NK-92 treated with Interleukin-12 subunit alpha and Interleukin-12 subunit beta, amount 100 ng/mL, for 24 hours (cell line): ENCODE measurements at places on chromosomes 5 and 9.

DNA sequence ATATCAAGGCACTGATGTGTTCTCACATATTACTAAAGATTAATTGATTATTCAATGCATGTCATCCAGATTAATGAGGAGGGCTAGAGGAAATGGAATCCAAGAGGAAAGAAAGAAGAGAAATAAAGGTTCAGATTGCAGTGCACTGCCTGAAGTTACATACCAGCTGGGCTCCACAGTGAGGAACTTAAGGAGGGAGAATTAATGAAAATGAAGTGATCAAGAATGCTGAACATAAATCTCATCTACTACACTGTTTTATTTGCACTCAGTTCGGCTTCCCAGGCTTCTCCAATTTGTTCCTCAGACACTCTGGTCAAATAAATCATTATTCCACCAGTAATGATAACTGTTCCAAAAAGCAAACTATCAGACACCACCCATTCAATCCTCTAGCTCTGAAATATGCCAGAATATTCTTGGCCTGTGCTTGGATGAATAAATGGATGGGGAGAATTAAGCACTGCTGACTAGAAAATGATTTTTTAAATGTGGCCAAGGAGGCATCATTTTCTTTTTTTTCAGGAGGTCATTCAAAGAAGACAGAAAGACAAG, 88.6 kb upstream of the FBN2 start:
- no peak for DNase-seq

DNA sequence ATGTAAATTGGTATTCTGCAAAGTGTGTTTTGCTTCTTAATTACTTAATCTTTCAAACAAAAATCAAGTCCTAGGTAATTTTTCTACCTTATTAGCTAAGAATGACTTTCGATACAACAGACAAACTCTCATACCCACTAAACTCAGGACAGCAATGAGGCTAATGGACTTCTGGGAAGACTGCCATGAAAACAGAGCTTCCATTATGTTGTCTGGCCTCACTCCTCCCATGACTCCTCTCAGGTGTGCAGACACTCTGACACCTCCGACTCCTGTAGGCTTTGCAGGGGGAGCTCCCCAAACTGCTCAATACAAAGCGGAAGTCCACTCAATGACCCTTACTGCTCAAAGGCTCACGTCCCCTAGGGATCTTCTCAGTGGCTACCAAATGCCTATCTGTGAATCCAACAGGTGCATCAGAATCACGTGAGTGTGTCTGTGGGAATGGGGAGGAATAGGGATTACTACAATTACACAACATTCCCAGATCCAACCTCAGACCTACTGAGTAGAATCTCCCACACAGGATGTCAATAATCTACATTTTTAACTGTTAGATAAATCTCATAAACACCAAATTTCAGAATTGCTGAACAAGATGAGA, 289.9 kb downstream of the RAB3C start:
- no peak for DNase-seq

DNA sequence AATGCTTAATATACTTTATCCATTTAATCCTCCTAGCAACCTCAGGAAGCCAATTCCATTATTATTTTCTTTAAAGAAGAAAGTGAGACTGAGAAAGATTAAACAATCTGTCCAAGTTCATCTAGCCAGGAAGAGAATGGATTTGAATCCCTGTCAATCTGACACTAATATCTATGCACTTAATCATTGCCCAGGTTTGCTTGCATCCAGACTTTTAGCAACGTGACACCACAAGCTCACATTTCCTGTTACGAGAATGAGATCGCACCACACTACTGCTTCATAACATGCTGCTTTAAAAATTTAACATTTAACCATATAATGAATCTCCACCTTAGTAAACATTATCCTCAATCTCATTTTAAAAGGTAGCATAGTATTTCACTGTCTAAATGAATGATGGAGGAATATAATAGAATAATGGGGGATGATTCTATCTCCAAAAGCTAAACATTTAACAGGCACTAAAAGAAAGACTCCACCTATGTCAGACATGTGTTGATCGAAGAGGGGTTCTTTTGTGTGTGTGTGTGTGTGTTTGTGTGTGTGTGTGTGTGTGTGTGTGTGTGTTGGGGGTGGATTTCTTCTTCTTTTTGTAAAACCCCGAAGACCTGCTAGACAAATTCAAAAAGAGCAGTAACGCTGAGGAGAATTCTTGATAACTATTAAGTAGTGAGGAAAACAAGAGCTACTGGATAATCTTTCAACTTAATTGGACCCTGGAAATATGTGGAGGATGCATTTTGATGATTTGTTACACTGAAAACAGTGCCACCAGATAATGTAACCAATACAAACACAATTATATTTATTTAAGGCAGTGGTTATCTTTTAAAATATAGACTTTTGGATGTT, 138.7 kb upstream of the NR3C1 start:
- no peak for DNase-seq

GRCh38 chr9:118624608-118625007, 744.6 kb downstream of the BRINP1 start:
- DNase-seq = no peak

- no peak for DNase-seq
Observed at GRCh38 chr9:88791105-88791805, 200.0 kb upstream of the S1PR3 start.

- no peak for DNase-seq
Observed at GRCh38 chr9:99235926-99236634, 14.0 kb downstream of the SEC61B start.

- DNase-seq = no peak
Observed at GRCh38 chr5:146302406-146302805, 36.2 kb upstream of the POU4F3 start.

DNA sequence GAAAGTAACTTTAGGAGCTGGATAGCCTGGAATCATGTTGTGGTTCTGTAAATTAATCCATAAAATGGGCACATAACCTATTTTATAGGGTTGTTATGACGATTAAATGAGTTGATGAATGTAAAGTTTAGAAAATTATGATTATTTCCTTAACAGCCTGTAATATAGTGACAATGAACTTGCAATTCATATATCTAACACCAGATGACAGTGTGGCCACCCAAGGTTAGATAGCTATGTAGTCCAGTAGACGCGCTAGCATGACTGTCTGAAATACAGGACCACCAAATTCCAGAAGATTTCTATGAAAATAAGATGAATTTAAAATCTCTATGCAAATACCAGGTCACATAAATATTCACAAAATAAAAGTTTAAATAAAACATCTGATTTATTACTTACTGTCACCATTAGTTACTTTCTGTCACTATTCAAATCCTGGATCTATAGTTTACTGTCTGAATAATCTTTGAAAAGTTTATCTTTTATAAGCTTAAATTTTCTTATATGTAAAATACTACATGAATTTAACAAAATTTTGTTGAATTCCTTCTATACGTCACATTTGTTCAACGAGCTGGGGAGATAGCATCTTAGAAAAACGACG, 26.1 kb upstream of the MACIR start:
- no peak for DNase-seq

DNA sequence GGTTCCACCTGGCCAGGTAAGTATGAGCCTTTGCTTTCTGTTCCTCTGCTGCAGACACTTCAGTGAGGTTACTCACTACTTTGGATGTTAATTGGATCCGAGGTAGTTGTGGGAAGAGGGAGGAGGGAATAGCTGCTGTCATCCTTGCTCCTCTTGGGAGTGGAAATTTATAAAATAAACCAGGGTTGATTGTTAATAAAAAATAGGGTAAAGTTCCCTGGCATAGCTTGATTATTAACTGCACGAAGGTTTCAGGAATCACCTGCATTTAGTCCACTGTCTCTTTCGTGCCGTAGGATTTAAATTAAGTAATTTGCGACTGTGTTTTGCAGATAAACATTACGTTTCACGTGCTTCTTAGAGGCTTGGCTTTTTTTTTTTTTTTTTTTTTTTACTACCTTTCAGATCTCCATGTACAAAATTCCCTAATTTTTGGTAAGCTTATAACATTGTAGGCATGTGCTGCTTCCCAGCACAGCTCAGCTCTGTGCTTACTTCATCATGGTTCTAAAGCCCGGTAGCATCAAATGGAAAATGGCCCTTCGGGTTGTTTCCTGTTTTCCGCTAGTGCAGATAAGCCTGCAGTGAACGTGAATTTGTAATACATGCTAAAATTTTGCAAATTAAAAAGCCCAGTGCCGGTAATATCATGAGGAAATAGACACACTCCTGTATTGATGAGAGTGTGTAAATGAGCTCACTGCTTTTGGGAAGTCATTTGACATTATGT, 26.9 kb upstream of the LTC4S start:
- DNase-seq = no peak

DNA sequence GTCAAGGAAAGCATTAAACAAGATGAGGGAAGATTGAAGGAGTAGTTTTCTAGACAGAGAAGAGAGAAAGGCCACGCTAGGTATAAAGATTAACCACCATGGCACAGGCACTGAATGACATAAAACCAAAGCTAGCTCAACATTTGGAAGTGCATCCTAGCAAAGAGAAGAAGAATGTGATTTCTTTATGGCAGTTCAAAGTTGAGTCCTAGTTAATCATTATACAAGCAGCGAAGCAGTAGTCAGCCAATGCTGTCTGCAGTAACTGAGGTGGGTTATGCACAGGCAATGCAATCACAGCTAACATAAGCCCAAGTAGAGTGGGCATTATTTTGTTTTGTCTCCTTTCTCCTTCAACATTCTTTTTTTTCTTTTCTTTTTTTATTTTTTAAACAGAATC, 24.0 kb upstream of the ANKRD31 start:
- DNase-seq = no peak

GRCh38 chr5:81794226-81794625, 43.3 kb upstream of the SSBP2 start:
- DNase-seq = no peak

GRCh38 chr5:53321721-53322120, 158.7 kb upstream of the FST start:
- DNase-seq = no peak

- DNase-seq = no peak
Observed at GRCh38 chr9:105269593-105269992, 25.1 kb downstream of the SLC44A1 start.

GRCh38 chr9:631596-631995, 209.9 kb upstream of the DMRT1 start:
- no peak for DNase-seq

- DNase-seq = peak; percentile 14
Observed at GRCh38 chr5:75885849-75886596, 168.8 kb upstream of the POC5 start.

DNA sequence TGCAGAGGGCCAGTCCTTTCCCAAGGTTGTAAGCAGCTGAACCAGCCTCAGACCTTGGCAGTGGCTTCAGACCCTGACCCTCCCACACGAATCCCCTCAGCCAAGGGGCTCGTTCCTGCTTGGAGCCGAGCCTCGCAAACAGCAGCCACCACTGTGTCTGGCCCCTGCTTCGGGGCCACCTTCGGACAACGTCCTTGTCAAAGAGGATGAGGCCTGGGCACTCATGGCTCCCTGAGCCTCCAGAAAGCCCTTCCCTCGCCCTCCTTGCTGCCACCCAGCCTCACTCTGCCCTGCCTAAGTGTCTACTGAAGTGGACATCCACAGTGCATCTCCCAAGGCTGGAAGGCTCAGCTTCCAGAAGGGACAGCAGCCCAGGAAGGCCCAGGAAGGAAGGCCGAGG, 161.7 kb downstream of the OLFM1 start:
- DNase-seq = no peak

DNA sequence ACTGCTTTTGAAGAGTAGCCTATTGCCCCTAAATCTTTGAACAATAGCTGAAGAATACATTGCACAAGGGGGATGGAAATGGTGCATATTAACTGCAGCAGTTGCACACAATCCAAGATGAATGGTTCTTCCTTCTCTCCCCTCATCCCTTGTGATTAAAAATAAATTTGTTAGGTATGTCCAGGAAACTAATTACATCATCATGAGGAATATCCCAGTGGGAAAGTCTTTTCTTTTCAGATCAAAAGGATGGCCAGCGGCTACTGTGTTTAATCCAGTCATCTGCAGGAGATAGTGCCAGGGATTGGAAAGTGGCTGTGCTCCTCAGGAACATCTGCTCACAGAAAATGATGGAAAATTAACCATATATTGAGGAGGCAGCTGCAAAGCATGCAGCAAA, 508.4 kb upstream of the SEMA6A start:
- DNase-seq = no peak

- DNase-seq = no peak
Observed at GRCh38 chr5:132782101-132782500, 5.1 kb upstream of the SEPTIN8 start.

- no peak for DNase-seq
Observed at GRCh38 chr5:56337715-56338319, 104.7 kb upstream of the ANKRD55 start.

DNA sequence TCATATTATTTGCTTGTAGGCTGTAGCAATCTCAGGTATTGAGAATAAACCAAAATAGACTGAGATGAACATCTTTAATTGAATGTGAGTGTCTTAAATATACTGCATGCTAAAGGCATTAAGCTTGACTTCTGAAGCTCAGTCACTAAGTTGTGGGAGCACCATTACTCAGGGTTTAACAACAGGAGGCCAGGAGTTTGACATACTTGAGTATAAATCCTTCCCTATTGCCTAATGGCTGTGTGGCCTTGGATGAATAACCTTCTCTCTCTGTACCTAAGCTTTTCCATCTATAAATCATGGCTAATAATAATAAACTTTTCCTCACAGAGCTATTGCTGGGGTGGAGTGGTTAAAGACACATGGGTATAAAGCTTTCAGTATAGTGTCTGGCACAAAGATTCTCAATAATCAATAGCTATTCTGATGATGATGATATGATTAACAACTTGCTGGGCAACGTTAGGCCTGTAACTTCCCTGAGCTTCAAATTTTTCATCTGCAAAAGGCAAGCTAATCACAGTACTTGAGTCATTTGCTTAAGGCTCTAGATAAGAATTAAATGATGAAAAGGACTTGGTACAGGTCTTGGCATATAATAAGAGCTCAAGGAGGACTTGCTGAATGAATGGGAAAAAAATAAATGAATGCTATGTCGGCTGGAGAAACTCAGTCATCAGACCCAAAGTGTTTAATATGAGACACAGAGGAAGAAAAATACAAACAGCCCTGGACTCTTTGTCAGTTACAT, 174.0 kb upstream of the IL12B start:
- no peak for DNase-seq

- DNase-seq = no peak
Observed at GRCh38 chr5:35681911-35682310, 64.2 kb downstream of the SPEF2 start.

DNA sequence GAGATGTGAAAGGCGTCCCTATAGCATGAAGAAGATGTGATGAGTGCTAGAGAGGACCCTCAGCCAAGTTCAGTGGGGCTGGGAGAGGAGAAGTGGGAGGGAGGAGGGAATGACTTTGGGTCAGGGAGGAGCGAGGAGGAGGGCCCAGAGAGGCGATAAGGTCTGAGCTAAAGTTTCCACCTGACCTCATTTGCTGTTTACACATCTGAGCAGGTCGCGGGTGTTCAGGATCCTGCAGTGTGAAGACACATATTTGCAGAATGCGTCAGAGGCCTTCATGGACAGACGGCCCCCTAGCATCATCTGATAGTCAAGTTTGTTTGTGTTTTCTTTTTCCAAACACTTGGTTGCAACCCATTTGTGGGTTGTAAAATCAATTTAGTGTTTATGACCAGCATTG, 18.9 kb upstream of the IGFBPL1 start:
- no peak for DNase-seq
